GM10248 (cell line): ENCODE measurements at places on chromosomes 7 and 10.

GRCh38 chr7:28096713-28097112 is 83.9 kb downstream of the JAZF1 start:
- DNase-seq, result peak; percentile 65

DNA sequence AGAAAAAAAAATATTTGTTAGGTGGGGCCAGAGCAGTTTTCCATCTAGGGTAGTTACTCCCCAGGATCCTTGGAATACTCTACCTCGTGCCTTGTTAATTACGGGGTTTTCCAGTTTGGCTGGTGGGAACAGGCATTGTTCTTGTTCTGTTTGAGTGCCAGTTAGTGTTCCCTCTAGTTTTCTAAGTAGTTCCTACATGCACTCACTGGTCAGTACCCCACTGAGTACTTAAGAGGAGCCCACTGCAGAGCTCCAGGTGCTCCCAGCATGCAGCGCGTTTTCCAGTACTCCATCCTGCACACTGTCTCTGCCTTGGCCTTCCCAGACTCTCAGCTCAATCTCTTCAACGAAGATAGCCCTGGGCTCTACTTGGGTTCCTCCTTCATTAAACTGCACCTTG is 58.0 kb downstream of the AHCYL2 start:
- no peak for DNase-seq

DNA sequence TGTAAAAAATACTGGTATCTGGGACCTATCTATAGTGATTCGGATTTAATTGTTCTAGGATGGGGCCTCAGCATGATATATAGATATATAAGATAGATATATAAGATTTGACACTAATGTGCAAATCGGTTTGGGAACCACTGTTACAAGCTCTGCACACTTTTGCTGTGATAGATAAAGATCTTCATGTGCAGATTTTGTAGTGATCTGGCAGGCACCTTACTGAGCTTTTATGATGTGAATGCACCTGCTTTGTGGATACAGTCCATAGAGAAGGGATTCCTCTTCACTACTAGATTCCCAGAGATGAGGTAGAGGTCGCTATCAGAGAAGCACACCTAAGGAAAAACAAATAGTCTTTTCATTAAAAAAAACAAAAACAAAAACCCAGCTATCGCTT is 33.3 kb upstream of the PCGF5 start:
- DNase-seq, result no peak

DNA sequence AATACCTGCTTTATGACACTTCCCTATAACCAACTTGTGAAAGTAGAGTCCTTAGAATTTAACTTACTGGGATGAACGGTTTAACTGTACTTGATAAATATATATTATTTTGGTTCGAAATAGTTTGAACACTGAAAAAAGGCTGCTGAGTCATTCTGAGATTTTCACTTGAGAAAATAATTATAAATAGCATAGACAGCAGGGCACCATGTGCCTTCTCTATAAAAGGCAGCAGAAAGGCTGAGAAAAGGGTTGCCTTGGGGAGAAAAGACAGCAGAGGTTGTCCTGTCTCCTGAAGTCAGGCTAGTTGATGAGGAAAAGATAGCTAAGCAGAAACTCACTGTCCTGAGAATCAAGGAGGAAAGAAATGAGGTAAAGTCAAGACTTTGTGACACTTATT is 92.4 kb downstream of the CTTNBP2 start:
- peak; percentile 36 for DNase-seq

DNA sequence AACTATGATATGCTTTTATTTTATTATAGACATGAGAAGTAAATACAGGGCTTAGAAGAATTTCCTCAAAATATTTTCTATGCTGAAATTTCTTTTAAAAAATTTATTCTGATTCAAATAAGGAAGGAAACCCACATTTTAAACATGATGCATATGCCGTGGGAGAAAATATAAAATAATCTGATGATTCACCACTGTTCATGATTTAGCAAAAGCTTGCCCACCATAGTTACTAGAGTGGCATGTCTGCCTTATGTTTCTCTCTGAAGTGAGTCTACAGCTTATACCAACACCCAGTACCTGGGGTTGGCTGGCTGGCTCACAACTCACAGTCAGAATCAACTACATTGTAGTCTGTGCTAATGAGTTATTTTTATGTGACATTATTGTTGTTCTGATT is 102.0 kb downstream of the GNAI1 start:
- DNase-seq, result no peak

DNA sequence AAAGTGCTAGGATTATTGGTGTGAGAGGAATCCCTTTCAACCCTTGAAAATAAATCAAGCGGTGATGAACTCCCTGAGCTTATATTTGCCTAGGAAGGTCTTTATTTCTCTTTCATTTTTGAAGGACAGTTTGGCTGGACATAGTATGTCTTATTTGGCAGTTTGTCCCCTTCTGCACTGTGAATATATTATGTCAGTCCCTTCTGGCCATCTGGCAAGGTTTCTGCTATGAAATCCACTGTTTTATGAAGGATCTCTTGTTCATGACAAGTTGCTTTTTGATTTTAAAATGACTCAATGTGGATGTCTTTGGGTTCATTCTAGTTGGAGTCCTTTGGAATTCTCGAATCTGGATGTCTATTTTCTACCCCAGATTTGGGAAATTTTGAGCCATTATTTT is 21.7 kb upstream of the MCM10 start:
- no peak for DNase-seq

DNA sequence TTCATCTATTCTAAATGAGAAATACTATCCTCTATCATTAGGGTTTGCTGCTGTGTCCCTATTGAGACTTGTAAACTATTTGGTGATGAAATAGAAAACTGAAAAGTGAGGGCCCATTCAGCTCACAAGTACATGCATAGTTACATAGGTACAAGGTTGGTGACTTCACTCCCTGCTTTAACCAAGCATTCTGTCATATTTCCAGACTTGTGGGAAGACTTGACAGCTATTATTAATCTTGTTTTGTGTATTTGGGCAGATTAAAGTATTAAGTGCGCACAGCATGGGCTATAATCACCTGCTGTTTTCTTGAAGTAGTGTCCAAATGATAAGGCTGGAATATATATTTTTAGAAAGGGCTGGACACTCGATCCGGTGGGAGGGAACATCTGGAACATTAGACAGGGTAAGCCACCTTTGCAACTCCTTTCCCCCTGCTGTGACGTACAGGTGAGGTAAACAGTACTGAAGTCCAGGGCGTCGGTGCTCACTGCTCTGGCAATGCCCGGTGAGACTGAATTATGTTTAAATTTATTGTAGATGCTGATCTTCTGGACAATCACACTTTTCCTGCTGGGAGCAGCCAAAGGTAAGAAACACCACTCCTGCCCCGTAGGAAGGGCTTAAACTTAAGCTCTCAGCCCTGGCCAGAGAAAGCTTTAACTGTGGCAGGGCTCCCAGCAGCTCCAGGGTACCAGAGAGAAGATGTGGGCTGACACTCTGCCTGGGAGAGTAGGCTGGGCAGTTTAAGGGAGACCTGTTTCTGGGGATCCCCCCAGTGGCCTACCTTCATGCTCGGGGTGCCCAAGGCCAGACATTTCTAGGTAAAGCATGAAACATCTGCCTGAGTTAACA is at the start of gene PNLIPRP1:
Gene PNLIPRP1 (plus strand): TSS at position 370 of the 855 bp plus-strand sequence. CDS start 171 bp downstream, at position 541.
- no peak for DNase-seq

GRCh38 chr10:69863580-69863979 is 61.9 kb downstream of the COL13A1 start:
- DNase-seq, result no peak

- DNase-seq, result no peak
Measured at GRCh38 chr7:46134385-46134784, 213.3 kb upstream of the IGFBP3 start.

DNA sequence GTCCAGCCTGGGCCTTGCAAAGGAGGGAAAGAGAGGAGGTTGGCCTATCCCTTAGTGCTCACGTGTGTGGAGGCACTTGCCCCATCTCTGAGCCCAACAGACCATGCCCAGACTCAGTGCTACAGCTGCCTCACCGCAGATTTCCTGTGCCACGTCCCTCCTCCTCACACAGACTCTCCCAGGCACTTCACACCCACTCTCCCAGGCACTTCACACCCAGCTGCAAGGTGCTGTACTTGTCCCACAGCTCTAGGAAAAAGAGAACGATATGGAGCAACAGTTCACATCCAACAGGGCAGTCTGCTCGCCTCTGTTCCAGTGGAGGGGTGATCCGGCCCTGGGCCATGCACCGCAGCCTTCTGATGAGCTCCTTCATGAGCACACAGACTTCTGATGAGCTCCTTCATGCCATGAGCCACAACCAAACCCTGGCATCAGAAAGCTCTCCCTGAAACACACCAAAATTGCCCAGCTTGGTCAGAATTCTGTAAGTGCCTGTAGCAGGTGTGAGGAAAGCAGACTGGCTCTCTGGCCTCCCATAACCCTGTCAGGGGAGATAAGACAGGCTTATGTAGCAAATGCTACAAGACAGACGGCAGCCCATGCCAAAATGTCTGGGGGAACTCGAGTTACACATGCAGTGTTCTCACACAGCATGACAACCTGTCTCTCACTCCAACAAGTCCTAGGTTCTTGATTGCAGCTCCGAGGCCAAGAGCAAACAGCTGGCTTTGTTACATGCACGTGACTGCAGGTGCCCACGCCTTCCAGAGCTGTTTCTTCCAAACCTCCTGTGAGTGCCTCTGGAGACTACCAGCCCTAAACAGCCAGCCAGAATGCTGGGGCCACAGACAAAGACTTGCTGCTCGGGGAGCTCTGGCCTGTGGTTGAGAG is 348.5 kb downstream of the GRID1 start:
- DNase-seq, result no peak

DNA sequence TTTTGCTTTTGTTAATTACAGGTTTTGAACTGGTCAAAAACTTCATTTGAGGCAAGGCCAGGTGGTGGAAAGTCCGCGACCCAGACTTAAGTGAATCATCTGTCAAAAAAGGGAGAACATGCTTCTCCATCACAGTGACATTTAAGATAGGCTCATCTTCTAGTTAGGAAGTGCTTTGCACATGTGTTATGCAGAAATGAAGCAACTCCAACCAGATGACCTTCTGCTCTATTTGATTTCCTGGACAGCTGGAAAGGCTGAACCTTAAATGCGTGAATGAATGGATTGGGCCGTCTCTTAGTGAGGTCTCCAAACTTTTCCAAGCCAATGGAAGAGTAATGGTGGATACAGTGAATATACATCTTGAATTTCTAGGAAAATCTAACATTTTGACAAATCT is 101.6 kb upstream of the FAM13C start:
- no peak for DNase-seq

- DNase-seq, result no peak
Measured at GRCh38 chr10:67114945-67115344, 189.1 kb downstream of the LRRTM3 start.

DNA sequence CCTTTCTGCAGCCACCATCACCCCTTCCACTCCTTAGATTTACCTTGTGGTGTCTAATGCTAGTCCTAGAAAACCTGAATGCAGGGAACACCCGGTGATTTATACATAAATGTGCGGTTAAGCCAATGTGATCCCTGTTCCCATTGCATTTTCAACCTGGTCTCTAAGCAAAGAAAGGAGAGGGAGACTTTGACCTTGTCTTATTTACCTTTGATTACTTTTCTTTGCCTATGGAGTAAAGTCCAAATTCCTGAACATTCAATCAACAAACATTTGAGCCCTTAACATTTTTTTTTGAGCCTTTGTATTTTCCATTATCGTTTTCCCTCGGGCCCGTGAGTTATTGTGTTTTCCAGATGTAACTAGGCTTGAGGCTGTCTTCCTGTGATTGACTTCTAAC is 233.9 kb downstream of the ZNF248 start:
- DNase-seq, result no peak

- DNase-seq, result peak; percentile 6
Measured at GRCh38 chr7:91344911-91345310, 80.7 kb downstream of the FZD1 start.

- DNase-seq, result no peak
Measured at GRCh38 chr7:136878878-136879277, 10.4 kb downstream of the CHRM2 start.

DNA sequence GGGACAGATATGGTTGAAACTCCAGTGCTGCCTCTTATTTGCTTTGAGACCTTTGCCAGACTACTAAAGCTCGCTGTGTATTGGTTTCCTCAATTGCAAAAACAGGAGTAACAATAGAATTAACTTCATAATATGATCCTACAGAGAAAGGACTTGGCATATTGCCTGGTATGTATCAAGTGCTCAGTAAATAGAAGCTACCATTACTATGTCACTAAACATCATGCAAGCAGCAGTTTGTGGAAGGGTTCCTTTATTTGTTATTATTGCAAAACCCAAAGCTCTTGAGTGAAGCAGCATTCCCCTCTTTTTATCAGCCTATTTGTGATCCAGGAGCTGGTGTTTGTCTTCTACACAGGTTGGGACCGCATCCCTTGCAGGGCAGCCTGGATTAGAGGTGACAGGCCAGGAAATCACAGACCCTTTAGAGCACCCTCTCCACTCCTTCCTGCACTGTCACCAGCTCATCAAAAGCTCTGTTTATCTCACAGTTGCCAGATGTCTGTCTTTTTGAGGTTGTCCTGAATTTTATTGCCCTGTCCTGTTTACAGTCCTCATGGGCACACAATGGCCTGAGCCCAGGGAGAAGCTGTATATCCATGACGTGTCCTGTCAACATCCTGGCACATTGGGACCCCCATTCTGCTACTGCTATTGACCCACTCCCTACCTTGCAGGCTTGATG is 121.5 kb downstream of the SNX10 start:
- no peak for DNase-seq

DNA sequence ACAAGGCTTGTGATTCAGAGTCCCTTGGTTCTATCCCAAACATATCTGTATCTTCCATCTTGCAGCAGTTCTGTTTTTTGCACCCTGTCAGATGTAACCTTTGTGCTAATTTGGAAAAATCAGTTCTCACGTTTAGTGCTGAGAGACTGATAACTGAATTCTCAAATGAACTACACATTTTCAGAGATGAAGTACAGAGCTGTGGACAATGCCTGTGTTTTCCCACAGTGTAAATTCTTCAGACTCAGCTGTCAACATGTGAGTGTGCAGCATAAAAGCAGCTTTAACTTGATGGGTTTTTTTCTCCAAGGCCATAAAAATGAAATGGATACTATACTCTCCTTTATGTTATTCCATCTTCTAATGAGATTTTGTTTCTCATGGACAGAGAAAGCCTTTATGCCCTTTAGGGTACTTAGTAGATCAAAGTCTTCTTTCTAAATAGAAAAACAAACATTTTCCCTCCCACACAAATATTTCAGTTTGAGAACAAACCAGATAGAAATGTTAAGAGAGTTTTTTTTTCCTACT is 150.9 kb downstream of the SEMA3A start:
- DNase-seq, result no peak
